Progenitor cell of endocrine pancreas (in vitro differentiated cells): ENCODE measurements at places on chromosomes 12 and 14.
A peak's percentile ranks its signal among the peaks of the same experiment; 100 is the strongest.

- DNase-seq, result no peak
These were observed 36.0 kb downstream of the SPTLC2 start for GRCh38 chr14:77580477-77580876.

DNA sequence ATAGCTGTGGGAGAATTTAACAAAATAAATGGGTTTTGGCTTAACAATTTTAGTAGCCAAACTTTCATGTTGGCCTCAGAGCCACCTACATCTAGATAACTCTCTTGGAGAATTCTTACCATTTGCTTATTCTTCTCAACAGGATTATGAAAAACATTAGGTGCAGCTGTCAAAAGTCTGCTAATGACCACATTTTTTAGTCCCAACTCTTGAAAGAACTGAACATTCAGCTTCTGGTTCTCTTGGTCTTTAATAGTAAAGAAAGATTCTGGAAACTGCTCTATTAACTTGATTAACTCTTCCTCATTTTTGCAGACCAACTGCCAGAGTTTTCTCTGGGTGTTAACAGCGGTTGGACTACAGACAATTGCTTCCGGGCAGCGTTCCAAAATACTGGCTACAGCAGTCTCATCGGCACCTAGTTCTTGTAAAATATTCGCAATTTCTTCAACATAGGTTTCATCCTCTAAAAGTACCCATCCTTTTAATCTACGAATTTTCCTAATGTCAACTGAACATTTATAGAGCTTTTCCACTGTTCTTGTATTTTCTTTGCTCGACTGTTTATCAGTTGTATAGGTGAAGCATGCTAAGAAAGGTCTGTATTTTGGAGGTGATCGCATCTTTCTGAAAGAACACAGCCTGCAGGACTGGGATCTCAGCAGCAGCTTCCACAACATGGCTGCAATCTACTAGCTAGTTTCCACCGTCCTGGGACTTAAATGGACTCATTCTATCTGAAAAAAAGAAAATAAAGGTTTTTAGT, 8.7 kb downstream of the MTERF2 start:
- no peak for DNase-seq

GRCh38 chr14:88269806-88270420, 53.2 kb downstream of the KCNK10 start:
- DNase-seq, result no peak

- no peak for DNase-seq
These were observed 318.8 kb downstream of the NRXN3 start for GRCh38 chr14:78488938-78489337.

GRCh38 chr12:133061954-133062353, 18.8 kb upstream of the ZNF140 start:
- DNase-seq, result no peak

GRCh38 chr12:29316752-29317151, 64.2 kb downstream of the ERGIC2 start:
- DNase-seq, result no peak

- no peak for DNase-seq
These were observed 30.6 kb downstream of the CLECL1 start for GRCh38 chr12:9702255-9702654.

DNA sequence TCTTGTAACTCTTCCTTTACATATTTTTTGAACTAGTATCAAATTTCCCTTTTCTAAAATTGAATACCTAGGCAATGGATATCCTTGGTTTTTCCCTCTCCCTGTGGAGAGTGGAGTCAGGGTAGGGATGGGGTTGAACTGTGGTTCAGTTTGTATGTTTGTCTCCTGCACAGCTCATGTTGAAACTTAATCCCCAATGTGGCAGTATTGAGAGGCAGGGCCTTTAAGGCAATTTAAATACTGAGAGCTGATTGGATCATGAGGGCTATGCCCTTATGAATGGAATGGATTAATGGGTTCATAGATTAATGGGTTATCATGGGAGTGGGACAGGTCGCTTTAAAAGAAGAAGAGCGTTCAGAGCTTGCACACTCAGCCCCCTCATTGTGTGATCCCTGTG, 127.2 kb upstream of the RGS6 start:
- DNase-seq, result no peak

- no peak for DNase-seq
These were observed 519.8 kb upstream of the FLRT2 start for GRCh38 chr14:85010186-85010585.

- no peak for DNase-seq
These were observed 58.6 kb upstream of the MYF6 start for GRCh38 chr12:80648881-80649280.

- no peak for DNase-seq
These were observed 756 bp downstream of the LGR5 start for GRCh38 chr12:71440345-71440762.

DNA sequence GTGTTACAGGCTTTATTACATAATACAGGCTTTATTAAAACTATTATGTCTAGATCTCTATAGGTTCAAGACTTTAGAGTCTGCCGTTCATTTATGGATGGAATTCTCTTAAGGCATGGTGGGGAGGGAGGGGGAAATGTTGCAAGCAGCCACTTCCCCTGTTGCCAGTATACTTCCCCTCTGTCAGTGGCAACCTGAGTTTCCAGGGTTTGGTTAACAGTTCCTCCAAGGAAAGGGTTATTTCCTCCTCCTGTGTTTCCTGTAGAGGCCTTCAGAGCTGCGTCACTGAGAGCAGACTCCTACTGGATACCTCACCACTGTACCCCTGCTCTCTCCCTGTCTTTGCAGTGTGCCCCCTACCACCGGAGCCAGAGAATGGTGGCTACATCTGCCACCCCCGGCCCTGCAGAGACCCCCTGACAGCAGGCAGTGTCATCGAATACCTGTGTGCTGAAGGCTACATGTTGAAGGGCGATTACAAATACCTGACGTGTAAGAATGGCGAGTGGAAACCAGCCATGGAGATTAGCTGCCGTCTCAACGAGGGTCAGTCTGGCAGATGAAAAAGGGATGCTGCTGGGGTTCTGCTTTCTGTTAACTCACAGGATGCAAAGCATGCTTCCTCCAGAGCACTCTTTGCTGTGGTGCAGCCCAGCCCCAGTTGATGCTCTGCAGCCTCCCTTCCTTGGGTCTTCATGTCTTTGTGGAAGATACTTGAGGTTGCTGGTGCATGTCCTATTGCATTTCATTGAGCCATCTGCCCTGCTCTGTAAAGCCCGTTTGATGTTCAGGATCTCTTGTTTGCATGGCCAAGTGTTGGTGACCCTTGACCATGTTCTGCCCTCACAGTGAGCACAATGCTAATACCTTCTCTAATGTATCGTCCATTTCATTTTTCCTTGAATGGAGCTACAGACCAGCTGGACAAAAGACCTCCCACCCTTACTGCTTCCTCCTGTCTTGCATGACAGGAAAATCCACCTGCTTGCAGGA, 63.6 kb upstream of the SRSF5 start:
- no peak for DNase-seq

- DNase-seq, result no peak
These were observed 74.6 kb downstream of the TMEM121 start for GRCh38 chr14:105600939-105601359.

DNA sequence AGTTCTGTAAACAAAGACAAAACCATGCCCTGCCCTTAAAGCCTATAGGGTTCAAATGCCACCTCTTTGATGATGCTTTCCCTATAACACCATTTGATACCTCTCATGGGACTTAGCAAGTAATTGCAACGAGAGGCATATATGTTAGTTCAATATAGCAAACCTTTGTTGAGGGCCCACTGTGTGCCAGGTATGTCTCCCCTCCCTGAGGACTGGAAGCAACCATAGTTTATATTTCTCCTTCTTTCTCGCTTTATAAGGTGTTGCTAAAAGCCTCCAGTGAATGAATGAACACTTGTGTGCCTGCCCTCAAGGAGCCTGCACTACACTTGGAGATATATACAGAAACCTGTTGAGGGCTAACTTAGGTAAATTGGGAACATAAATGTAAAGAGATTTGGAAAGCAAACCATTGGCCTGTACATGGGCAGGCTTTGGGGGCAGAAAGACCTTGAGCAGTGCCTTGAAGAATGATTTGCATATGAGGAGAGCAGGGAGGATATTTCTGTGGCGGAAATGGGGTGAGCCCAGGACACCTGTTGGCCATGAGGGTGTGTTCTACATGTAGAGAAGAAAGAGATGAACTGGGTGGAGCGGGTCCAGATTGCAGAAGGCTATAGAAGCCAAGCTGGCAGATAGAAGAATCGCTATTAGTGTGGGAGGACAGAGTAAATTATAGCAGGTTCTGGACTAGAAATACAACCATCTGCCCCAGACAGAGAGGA, 1.8 kb upstream of the CKAP4 start:
- DNase-seq, result no peak

DNA sequence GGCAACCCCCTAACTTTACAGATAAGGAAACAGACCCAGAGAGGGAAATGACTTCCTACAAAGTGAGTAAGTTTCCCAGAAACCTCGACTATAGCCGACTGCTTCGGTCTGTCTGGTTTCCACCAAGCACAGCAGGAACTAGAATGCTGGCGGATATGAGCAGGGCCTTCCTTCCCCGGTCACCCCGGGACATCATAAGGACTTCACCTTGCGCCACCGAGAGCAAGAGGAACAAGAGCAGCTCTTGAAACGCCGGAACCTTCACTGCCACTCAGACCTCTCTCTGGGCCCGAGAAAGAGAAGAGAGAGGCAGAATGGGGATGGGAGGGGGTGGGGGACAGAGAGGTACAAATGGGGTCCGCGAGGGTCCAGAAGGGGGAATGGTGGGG, 29.4 kb upstream of the GPR68 start:
- DNase-seq, result no peak

DNA sequence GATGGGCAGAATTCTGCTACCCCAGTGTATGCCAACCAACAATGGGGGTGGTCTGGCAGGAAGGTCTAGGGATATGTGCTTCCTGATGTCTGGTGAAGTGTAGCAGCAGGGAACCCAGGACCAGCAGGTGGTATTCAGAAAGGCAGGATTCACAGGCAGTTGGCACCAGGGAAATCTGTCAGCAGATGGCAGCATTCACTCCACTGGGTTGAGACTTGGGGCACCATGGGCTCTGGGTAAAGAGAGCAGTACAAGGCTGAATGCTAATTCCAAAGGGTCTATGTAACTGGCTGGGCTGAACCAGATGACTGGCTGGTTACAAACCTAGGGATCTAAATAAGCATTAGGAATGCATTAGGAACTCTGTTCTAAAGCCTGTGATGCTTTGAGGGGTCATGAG, 466.9 kb upstream of the STXBP6 start:
- no peak for DNase-seq

GRCh38 chr14:58690801-58691516, 53.2 kb downstream of the DACT1 start:
- DNase-seq, result no peak

DNA sequence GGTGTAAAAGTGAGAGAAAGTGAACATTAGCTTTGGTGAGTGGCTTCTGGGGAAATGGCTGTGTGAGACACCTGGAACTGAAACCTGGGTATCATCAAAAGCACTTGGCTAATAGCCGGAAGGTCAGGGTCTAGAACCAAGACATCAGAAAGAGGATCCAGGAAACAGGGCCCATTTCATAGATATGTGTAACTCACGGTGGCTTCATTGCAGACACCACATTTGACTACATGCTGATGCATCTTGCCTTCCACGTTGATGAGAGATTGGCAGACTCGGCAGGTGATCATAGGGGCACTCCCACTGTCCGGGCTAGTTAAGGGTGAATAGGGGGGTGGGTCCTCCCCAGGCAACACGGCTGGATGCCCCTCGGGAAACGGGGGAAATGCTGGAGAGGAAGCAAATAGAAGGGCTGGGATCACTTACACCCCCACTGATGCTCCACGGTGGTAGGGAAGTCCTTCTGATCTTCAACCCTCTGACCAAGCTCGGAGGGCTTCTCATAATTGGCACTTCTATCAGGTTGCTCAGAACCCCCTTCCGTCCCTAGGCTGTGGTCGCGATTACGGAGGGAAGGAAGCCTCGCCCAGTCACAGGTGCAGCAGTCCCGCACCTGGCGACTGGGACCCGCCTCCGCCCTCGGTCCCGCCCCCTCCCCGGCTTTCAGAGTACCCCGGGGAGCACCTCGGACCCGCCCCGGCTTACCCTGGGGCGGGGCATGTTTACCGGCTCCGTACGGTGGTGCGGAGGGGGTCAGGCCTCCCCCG, 593 bp downstream of the PIP4P1 start:
- DNase-seq, result peak; percentile 59
